Effector memory CD4-positive, alpha-beta T cell (primary cell): ENCODE measurements at places on chromosomes 3 and 15.

GRCh38 chr15:34358367-34358766 is 8.6 kb downstream of the LPCAT4 start:
- no peak for DNase-seq

GRCh38 chr3:38150780-38151528 is 12.5 kb downstream of the MYD88 start:
- DNase-seq, result no peak

GRCh38 chr15:100186366-100186765 is 155.4 kb downstream of the ADAMTS17 start:
- DNase-seq, result no peak

DNA sequence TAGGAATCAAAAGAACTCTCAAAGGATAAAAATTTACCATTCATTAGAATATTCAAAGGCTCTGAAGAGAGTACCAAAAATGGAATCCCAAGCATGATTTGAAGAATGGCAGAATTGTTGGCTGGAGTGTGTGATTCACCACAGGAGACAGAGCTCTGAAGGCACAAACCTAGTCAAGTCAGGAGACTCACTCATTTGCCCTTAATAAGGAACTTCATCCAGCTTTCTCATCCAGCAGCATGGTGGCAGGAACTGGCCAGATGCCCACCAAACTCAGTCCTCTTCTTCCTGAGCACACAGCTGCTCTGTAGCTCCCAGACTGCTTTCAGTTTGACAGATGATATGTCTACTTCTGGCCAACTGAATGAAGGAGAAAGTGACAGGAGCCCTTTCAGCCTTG is 16.5 kb upstream of the HEG1 start:
- DNase-seq, result no peak

DNA sequence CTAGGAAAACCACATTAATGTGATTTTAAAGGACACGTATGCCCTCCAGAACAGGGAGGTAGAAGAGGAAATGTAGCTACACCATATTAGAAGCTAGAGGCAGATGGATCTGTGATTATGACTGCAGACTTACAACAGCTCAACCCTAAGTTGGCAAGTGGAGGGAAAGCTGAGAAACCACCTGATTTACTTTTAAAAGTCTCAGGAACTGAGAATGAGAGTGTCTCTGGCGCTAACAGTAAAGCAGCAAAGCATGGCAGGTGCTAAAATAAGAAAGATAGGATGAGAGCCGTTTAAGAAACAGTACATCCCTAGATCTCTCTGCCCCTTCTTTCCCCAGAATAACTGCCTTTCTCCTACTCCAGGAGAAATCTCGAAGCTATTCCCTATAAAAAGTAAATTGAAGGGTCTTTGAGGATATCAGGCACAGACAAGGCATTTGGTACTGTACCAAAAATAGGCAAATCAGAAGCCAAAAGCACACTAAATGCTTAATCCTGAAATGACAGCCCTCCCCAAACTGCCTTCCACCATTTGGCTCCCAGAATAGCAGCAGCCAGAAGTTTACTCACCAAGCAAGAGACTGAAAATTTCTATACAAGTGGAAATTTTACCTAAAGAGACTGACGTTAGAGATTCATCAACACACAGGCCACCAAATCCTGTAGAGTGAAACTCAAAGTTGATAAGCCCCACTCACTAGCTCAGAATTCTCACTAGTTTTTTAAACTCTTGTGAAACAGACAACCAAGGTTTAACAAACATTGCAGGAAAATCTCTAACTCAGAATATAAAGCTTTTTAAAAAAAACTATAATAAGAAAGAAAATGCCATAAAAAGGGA is 34.3 kb upstream of the PARP14 start:
- no peak for DNase-seq

DNA sequence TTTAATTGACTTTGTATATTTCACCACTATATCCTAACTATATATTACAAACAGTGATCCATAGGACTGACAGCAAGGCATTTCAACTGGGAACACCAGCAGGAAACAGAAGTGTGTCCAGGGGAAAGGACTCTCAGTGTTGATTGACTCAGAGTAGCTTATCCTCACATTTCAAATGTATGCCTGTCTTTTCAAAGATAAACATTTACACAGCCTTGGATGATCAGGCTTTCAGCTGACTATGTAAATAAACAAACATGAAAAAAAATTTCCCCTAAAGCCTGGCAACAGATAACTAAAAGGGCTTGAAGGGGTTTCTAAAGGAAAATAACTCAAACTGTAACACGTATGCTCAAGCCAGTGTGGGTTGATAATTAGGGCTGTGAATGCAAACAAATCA is 321.8 kb downstream of the TBC1D5 start:
- DNase-seq, result no peak
